ENCODE measurements at places on chromosomes 1 and 21. TPM values are rescaled to one million over a fixed set of nuclear protein-coding genes. Genes with fewer than 3 reads are reported as not detected.

- no peak for DNase-seq
These were observed 22.2 kb upstream of the ABL2 start for GRCh38 chr1:179251675-179252074.

GRCh38 chr1:186782791-186783190 lies 46.0 kb upstream of the PLA2G4A start:
- no peak for DNase-seq

- DNase-seq, result no peak
These were observed 42.6 kb upstream of the KCNA10 start for GRCh38 chr1:110561596-110561995.

DNA sequence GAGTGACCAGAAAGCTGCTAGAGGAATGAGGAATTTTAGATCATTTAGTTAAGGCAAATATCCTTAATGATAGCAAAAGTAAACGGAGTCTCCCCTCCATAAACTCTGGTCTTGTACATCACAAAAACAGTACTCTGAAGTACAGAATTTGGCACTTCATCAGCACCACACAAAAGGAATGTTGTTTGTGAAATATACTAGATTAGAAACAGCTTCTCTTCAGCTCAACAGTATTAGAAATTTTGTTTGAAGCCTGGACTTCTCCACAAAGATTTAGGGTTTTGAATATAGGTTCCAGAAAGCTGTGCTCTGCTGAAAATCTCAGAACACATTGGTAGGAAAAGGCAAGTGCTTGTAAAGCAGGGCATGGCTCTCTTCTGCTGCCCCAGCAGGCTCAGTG lies 135.1 kb upstream of the PTGFR start:
- DNase-seq, result no peak

DNA sequence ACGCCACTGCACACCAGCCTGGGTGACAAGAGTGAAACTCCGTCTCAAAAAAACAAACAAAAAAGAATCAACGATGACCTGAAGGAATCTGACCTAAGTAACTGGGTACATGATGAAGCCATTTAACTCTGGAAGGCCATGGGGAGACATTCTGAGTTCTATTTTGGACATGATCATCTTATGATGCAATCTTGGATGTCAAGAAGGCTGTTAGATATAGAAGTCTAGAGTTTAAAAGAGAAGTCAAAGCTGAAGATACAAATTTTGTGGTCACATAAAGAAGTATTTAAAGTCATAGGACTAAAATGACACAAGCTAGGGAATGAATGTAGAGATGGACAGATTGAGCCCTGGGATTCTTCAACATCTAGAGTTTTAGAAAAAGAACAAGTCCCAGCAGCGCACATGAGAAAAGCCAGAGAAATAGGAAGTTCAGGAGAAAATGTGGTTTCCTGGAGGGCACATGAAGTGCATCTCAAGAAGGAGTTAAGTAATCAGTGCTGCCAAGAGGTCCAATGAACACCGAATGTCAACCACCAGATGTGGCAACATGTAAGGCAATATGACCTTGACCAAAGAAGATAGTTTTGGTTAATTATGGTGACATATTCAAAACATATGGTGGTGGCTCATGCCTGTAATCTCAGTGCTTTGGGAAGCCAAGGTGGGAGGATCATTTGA lies 26.8 kb downstream of the ELK4 start:
- no peak for DNase-seq

GRCh38 chr1:180907313-180908055 lies 5.2 kb upstream of the KIAA1614 start:
- DNase-seq, result no peak

DNA sequence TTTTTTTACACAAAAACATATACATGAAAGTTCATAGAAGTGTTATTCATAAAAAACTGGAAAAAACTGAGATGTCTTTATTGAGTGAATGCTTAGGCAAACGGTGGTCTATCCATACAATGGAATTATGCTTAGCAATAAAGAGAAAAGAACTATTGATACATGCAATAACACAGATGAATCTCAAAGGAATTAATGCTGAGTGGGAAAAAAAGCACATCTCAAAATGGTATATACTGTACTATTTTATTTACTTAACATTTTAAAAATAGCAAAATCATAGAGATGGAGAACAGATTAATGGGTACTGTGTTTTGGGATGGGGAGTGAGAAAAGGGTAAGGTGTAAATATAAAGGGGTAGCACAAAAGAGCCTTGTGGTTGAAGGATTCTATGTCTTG lies 29.8 kb downstream of the METTL18 start:
- DNase-seq, result no peak

DNA sequence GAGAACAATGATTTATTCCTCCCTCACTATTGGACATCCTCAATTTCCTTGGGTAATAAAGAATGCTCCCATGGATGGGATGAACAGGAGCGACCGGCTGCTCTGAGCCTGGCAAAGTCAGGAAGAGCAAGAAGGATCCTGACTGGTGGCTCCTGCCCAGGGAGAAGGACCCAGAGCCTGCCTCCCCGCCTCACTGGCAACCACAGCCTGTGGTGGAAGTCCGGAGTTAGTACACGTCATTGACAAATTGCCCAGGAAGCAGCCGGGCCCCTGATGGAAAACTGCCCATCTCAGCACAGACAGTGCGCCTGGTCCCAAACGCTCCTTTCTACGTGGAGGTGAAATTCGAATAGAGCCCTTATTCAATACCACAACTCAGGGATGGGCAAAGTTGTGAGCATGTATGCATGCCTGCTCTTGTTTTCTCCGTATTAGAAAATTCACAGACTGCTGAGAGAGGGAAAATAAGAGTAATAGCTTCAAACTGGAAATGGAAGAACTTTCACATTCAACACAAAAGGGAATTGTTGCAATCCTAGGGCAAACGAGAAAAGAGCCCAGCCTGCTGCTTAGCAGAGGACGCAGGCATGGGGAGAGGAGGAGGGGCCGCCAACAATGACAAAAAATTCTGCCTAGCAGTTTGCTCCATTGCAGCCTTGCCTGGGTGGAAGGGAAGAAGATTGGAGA lies 397.1 kb upstream of the VAMP3 start:
- DNase-seq, result no peak

DNA sequence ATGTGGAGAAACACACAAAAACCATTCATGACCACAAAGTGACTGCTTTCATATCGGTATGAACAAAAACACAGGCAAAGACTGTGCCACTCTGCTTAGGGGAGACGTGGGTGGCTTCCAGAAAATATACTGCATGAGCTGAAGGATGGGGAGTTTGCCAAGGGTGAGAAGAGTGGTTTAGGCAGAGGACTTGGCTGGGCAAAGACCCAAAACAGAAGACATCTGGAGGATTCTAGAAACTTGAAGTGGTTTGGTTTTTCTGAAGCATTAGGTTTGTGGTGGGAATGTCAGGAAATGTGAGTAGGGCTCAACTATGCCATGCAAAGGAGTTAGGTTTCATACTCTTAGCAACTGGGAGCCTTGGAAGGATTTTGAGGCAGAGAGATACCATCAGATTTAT lies 26.6 kb upstream of the DNM3 start:
- DNase-seq, result no peak

- DNase-seq, result no peak
These were observed 1.4 kb downstream of the TMEM54 start for GRCh38 chr1:32899586-32900296.

DNA sequence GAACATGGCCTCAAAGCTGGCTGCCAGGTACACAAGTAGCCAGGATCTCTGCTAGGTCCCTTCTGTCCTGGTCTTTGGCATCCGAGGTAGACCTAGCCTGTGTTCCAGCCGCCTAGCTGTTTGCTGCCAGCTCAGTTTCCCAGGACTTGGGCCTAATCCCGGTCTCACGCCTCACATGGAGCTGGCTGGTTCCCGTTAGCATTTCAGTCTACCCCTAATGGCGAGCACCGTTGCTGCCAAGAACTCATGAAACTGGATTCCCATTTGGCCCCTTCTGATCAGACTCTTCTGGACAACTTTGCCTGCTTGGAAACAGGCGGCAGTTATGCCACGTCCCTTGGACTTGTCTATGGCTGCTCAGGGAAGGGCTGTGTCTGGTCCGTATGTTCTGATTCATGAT lies 26.2 kb upstream of the HHAT start:
- DNase-seq, result no peak

DNA sequence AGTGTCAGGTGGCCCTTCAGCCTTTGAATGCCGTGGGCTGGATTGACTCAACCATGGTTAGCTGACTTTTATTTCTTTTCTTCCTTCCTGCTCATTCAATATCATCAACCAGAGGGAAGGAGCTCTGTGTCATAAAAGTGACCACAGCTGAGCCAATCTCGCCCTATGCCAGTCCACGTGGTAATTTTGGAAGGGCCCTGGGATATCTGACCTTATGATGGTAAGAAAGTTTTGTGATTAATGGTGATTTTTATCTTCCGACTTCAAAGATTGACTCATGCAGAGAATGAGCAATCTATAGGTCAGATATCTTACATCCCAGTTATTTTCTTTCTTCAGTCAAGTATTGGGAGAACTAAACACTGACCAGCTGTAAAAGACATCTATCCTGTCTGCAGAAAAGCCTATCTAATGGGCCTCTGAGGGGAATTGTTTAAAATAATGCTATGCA lies 170.3 kb downstream of the ZC3H11B start:
- DNase-seq, result no peak

- DNase-seq, result no peak
These were observed 11.1 kb downstream of the BCAN start for GRCh38 chr1:156652992-156653355.

Gene RPS8
- 2,894 TPM for total RNA-seq

Gene CNIH3
- 3.6 TPM for total RNA-seq

Gene KIF14
- total RNA-seq, result 0.33 TPM

Gene GUCA2A
- not detected for total RNA-seq

Gene DEGS1
- total RNA-seq, result 44.4 TPM

Gene C1QA
- 0.79 TPM for total RNA-seq
